Kidney epithelial cell (primary cell): ENCODE measurements at places on chromosomes 7 and 10.
A peak's percentile ranks its signal among the peaks of the same experiment; 100 is the strongest.

- peak; percentile 38 for DNase-seq
Observed at GRCh38 chr7:134741907-134742635, 37.4 kb upstream of the CALD1 start.

GRCh38 chr7:111771638-111772037 is 209.3 kb upstream of the IMMP2L start:
- DNase-seq = no peak

GRCh38 chr10:90798482-90798881 is 59.4 kb downstream of the HTR7 start:
- DNase-seq = no peak

GRCh38 chr10:12909182-12909835 is 92.2 kb downstream of the CCDC3 start:
- no peak for DNase-seq

- no peak for DNase-seq
Observed at GRCh38 chr7:132446666-132447278, 129.5 kb downstream of the PLXNA4 start.

DNA sequence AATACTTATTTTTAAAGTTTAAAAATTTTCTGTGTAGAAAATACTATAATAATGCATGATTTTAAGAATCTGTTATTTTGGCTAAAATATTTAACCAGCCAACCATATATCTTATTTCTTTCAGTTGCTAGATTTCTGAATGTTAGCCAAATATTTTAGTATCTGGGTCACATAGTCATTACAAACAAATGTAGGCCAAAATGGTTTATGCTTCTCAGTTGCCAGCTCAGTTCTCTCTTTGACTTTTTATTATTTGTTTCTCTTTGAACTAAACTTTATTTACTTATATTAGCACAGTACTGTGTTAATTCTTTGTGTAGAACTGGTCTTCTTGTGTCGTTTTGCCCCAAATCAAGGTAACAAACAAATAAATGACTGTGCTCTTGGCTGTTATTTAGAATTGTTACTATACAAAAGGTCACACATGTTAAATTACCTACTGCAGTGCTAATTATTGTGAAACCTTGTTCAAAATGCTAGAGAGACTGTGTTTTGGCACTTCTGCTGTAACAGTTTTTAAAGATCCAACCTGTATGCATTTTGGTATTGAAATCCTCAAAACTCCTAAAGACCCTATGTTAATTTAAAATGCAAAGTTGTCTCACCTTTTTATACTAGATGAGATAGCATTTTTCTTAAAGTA is 39.8 kb downstream of the ZEB1 start:
- no peak for DNase-seq

DNA sequence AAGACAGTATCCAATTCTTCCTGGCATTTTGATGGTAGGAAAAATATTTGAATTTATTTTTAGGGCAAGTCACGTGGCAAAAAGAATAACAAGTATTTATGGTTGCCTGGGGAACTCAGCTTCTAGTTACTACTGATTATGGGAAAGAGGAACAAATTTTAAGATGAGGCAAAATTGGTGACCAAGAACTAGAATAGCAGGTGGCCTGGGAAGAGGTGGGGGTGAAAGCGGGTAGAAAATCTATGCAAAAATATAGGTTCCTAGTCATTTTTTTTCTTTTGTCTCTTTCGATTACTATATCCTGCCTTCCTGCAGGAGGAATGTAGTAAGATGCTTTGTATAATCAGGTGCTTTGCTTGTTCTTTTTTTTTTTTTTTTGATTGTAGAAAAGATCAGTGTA is 27.8 kb downstream of the ENTPD1 start:
- no peak for DNase-seq

DNA sequence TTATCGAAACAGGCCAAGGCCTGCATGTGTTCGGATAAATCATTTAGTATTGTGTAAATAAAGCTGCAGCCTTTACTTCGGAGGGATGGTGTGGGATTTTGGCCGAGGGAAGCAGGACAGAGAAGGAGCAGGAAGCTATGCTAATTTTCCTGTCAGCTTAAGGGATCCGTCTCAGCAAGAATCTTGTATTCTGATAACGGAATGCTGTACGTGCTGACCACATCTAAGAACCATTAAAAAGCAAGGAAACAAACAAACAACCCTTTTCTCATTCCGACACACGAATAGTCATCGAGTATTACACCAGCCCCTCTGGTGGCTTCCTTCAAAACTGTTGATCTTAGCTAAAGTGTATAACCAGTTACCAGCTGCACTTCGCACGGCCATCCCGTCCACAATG is 133.2 kb upstream of the TCF7L2 start:
- DNase-seq = no peak

- DNase-seq = no peak
Observed at GRCh38 chr10:119871881-119872609, 598 bp downstream of the MCMBP start.

DNA sequence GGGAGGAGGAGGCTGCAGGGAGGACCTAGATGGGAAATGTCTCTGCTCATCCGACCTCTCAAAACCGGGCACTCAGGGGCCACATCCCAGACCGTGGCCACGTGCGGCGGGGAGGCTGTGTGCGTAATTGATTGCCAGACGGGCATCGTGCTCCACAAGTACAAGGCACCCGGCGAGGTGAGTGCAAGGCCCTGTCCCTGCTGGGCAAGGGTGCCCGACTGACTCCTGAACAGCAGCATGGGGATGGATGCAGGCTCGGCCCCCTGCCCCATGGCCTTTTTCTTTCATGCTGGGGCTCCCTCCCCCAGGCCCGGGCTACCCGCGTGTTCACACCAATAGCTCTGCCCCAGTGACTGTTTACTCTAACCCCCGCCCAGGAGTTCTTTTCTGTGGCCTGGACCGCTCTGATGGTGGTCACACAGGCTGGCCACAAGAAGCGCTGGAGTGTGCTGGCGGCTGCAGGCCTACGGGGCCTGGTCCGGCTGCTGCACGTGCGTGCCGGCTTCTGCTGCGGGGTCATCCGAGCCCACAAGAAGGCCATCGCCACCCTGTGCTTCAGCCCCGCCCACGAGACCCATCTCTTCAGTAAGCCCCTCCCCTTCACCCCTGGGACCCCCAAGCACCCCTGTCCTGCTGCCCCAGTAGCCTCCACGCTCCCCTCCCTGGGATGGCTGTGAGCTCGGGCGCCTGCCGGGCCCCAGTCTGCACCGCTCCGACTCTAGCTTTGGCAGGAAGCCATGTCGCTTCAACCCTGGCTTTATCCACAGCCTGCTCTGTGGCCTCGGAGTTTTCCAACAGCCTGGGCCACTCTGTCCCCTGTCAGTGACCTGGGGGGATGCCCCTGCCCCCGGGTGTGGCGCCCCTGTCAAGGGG is 3.9 kb downstream of the LRWD1 start:
- DNase-seq = no peak

DNA sequence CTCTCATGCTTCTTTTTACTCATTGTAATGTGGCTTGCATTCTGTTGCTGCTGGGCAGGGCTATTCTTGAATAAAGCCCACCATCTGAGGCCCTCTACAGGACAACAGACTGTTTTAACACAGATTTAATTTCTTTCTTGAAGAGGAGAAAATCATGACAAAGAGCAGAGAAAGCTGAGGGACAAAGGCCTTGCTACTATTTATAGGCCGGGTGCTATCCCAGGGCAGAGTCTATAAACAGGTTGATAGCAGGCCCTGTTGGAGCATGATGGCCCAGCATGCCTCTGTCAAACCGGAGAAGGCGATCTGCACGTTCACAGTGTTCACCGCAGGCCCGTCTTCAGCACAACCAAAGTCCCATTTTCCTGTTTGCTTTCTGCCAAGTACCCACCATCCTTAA is 3.0 kb downstream of the VIPR2 start:
- DNase-seq = no peak

DNA sequence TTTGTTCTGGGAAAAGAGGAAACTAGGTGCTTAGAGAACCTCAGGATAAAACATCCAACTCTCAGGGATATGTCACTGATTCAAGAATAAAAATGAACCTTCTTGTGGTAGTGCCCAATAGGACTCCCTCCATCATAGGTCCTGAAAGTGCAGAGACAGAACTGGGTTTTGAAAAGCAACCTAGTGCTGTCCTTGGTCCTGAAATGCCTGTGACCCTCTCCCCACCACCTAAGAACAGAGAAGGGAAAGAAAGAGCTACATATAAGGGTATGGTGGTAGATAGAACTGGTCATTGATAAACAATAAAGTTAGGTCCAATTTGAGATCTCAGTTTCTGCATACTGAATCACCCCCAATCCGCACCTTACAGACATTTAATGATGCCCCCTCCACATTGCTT is 953.3 kb downstream of the XPNPEP1 start:
- DNase-seq = no peak

- no peak for DNase-seq
Observed at GRCh38 chr7:130270947-130271800, 4.5 kb downstream of the CPA2 start.

GRCh38 chr7:87370660-87371180 is 25.3 kb downstream of the CROT start:
- no peak for DNase-seq

DNA sequence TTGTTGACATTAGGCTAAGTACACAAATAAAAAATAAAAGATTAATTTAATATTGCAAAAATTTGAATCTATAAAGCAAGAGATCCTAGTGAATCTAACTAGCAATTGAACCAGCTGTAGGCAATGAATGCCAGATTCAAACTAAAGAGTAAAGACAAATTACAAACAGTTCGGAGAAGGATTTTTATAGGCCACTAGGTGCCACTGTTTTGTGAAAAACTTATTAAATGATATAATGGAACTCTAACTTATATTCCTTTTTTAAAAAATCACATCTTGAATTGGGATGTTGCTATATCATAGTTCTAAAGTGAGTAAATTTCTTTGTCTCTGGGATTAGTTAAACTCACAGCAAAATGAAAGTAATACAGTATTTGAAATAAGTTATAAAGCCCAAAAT is 39.1 kb upstream of the GNAI1 start:
- DNase-seq = no peak

DNA sequence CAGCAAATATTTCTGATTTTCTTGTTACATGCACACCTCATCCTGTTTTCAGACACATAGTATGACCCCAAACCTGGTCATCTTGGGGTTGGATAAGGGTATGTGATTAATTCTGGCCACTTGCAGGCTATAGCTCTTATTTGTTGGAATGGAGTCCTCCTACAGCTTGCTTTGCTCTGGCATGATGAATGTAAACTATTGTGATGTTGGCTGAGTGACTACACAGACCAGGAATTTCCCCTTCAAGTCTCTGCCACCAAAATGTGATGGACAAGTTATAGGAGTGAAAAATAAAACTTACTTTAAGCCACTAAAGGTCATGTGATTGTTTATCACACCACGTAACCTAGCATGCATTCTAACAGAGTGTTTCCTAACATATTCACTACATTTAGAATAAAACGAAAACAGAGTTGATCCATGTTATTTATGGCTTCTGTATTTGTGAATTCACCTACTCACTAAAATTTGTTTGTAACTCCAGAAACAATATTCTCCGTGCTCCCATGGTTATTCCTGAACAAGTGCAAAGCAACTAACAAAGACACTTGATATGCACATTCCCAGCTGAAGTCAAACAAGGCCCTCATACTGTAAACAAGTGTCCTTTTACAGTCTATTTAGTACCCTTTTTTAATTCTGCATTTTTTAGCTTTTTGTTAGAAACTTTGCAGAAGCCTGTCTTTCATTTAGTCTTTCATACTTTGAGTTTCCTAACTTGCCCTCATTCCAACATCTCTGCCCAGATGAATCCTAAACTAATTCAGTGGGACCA is 599.2 kb upstream of the PCDH15 start:
- peak; percentile 14 for DNase-seq

- no peak for DNase-seq
Observed at GRCh38 chr10:127577376-127578258, 28.5 kb downstream of the NPS start.

- DNase-seq = no peak
Observed at GRCh38 chr7:33061282-33061937, 1.2 kb downstream of the NT5C3A start.

DNA sequence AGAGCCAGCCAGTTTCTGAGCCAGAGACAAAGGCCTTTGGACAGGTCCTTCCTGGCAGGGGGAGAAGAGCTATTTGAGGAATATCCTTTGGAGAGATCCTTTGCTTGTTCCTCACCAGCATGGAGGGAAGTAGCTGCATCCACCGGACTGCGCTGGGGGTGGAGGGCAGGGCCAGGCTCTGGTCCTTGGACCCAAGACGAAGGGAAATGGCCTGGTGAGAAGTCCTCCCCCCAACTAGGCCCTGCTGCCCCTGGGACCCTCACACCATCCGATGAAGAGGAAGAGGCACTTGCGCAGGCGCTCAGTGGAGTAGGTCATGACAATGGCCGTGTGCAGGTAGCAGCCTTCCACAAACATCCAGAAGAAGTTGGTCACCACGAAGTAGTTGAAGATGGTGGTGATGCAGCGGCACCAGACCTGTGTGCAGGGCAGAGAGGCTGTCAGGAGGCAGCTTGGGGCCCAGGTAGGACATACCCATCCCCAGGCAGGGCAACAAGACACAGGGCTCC is 19.8 kb downstream of the CRHR2 start:
- DNase-seq = no peak

DNA sequence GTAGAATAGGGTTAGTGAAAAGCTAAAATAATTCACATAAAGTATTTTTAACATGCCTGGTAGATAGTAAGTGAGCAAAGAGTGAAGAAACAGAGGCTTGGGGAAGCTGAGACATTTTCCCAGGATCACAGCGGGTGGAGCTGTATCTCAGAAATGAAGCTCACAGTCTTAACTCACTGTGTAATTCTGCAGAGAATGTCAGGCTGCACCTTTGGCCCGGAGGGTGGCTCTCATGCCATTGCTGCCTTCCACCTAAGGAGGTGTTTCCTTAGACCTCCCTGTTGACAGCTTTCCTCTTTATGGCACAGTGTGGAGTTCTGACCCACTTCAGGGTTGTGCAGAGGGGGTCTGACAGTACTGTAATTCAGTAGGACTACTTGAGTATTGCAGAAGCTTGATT is 2.9 kb upstream of the GTPBP4 start:
- no peak for DNase-seq

DNA sequence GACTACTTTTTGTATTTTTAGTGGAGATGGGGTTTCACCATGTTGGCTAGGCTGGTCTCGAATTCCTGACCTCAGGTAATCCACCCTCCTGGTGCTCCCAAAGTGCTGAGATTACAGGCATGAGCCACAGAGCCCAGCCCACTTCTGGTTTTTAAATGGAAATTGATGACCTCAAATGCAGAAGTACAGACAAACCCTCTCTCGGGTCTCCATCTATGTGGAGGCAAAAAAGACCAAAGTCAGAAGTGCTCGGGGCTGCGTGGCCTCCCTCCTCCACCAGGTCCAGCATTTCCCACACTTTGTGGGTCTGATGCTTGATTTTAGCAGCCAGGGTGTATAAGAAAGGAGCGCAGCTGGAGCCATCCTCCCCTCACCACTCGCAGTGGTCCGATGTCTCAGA is 187.3 kb upstream of the AUTS2 start:
- DNase-seq = no peak

- DNase-seq = no peak
Observed at GRCh38 chr10:21702633-21703111, 168.6 kb downstream of the MLLT10 start.

- DNase-seq = no peak
Observed at GRCh38 chr10:126609566-126609965, 60.9 kb downstream of the C10orf90 start.

DNA sequence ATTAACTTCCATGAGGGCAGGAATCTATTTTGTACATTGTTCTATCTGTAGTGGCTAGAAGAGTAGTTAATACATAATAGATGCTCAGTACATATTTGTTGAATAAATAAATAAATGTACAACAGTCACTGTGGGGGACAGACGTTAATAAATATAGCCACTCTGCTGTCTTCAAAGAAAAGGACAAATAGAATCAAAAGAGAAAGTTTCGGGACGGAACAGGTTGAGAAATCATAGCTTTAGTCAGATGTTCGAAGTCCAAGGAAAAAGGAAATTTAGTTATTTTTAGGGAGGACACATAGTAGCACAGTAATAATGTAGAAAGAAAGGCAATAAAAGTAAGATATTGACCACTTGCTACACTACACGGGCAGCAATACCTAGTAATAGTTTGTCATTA is 861.4 kb downstream of the PCDH15 start:
- DNase-seq = no peak
